GM23248 (cell line): ENCODE measurements at places on chromosomes 16 and 17. TPM values are rescaled to one million over a fixed set of nuclear protein-coding genes. Genes with fewer than 3 reads are reported as not detected.

DNA sequence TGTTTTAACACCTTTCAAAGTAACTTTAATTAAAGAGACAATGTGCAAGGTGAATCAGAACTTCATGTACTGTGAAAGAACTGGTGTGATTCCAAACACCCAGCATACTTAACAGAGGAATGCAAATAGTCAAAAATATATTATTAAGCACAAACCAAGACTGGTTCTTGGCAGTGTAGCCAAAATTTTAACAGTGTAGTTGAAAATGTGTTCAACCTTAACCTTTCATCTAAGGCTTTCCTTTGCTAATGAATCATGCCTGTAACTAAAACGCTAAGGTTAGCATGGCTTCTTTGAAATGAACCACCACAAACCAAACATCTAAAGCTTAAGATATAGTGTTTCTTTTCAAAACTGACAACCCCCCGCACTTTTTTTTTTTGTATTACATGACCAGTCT is 146.3 kb upstream of the AXIN2 start:
- no peak for DNase-seq

DNA sequence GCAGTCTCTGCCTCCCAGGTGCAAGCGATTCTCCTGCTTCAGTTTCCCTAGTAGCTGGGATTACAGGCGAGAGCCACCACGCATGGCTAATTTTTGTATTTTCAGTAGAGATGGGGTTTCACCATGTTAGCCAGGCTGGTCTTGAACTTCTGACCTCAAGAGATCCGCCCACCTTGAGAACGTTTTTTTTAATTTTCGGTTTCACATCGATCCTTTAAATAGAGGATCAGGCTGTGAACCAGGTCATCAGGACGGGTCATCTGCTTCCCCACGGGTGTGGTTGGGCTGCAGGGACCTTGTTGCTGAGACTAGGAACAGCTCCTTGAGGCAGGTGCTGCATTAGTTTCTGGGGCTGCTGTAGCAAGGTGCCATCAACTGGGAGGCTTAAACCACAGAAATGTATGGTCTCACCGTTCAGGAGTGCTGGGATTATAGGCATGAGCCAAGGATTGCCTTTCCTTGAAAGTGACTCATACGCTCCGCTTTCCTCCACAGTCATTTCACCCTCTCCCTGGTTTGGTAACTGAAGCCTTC is 7.9 kb upstream of the NAGPA start:
- peak; percentile 52 for DNase-seq

DNA sequence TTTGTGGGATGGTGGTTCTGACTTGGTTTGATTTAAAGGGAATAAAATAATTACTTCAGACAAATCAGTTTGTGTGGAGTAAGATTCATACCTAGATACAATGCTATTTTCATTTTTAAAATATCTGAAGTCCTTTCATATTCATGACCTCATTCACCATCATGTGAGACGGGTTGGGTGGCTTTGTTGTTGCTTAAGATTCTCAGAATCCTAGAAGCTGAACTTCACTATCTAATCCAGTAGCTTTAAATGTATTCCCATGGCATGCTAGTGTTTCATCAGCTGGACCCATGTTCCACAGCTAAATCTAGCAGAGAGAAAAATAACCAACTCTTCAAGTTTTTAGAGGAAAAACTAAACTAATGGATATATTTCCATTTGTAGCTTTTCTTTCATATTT is 2.7 kb upstream of the AMFR start:
- DNase-seq = peak; percentile 26

DNA sequence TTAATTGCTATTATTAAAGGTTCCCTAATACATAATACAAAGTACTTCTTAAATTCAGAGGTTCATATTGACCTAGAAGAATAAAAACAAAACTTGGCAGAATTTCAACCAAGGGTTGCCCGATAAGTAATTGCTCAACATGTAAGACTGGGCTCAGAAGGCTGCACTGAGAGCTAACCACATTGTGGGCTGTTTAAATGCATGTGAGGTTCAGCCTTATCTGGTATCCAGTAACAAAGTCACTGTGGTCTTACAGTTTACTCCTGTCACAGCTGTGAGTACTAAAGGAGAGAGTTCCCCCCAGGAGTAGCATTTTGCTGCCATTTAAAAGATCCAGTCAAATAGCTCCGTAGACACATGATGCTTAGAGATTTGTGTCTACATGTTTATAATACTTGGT is 1.6 kb upstream of the DHRS11 start:
- DNase-seq = peak; percentile 11

- no peak for DNase-seq
Observed at GRCh38 chr16:48421741-48422140, 36.5 kb upstream of the SIAH1 start.

DNA sequence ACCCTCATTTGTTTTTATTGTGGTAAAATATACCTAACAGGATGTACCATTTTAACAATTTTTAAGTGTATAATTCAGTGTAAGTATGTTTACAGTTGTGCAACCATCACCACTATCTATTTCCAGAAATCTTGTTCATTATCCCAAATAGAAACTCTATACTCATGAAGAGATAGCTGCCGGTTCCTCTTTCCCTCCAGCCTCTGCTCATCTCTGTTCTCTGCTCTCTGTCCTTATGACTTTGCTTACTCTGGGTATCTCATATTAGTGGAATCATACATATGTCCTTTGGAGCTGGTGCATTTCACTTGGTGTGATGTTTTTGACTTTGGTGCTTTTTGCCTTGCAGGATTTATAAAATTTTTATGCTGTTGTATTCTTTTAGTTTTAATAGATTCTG is 19.4 kb downstream of the CYLD start:
- DNase-seq = no peak

- no peak for DNase-seq
Observed at GRCh38 chr17:54085934-54086333, 263.2 kb downstream of the KIF2B start.

DNA sequence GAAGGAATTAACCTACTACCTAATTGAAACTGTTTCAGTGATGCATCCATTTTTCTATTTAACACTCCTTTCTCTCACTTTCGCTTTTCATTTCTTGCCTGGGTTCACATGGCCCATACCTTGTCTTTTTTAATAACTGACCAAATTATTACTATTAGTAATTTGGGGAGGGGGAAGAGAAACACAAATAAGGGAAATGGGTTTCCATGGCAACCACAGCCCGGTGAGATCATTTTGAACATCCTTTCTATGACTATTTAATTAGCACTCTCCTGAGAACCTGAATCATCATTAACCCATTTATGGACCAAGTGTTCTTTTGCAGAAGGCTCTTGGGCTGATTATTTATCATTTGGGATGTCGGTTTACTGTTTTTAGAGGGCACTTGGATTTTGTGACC is 628.2 kb upstream of the SALL1 start:
- DNase-seq = no peak

DNA sequence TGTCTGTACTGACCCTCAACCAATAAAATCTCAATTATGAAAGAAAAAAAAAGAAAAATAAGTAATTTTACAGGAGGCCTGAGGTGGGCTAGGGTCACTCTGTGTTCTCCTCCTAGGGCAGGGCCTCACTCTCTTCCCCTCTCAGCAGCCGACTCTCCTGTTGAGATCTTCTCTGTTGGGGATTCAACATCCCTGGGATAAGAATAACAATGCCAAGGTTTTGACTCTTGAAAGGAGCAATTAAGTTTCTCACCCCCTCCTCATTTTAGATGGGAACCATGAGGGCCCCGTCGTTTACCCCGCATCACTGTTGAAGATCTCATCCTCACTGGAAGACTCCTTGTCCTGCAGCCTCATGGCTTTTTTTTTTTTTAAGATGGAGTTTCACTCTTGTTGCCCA is 21.5 kb upstream of the BRCA1 start:
- no peak for DNase-seq

DNA sequence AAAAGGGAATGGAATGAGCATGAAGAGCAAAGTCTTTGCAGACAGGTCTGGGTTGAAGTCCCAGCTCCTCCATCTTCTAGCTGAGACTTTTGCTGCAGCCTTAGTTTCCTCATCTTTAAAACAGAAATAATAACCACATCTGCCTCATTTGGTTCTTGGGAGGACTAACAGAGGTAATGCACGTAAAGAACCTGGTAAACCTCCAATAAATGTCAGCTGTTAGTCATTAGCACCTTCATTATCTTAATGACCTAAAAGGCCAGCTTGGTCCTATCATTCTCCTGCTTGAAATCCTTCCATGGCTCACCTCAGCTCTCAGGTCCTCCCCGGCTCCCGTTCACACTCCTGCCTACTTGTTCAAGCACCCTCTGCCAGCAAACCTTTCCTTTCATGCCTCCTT is 51.8 kb downstream of the SKAP1 start:
- no peak for DNase-seq

- peak; percentile 61 for DNase-seq
Observed at GRCh38 chr17:2724784-2725164, 13.2 kb upstream of the CLUH start.

The FAM171A2 gene
- total RNA-seq = 4.6 and 4.8 TPM in 2 replicates
